Fibroblast of skin of left quadriceps (primary cell): ENCODE measurements at places on chromosomes 11 and 22.

GRCh38 chr11:119637481-119637880 lies 91.5 kb downstream of the NECTIN1 start:
- DNase-seq: no peak

DNA sequence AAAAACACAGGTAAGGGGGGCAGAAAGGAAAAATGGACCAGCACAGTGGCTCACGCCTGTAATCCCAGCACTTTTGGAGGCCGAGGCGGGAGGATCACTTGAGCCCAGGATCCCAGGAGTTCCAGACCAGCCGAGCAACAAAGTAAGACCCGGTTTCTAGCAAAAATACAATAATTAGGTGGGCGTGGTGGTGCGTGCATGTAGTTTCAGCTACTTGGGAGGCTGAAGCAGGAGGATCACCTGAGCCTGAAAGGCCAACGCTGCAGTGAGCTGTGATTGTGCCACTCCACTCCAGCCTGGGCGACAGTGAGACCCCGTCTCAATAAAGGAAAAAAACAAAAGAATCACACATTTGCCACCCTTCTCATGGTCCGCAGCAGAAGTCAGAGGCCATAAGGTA lies 519.4 kb downstream of the BRD1 start:
- DNase-seq: no peak

DNA sequence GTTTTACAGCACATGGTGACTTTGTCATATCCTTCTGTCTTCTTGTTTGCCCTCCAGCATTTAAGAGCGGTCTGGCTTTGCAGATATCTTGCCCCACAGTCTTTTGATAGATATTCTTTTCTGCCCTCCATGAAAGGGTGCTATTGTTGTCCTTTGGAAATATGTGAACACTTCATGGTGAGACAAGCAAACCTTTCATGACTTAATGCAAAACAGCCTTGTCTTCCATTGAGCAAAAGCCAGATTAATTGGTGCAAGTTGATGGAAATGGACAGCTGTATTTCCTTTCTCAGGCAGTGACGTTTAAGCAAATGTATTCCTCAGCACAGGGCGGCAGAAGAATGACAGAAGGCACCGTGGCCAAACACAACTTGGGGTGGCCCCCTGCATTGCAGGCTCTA lies 4.4 kb downstream of the DCPS start:
- no peak for DNase-seq

DNA sequence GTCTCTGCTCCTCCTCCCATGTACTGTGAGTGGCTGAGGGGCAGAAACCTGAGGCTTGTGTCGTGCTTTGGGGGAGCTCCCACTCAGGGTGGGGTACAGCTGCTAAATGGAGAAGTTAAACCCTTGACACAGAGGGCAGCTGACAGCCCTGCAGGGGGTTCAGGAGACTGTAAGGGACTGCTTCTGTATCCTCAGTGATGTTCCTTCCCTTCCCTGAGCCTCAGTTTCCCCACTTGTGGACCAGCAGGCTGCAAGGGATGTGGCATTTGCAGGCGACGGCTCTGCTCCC lies 15.6 kb downstream of the SYNGR1 start:
- no peak for DNase-seq

- DNase-seq: no peak
These were observed 301.6 kb downstream of the TBC1D22A start for GRCh38 chr22:47064016-47064415.

- no peak for DNase-seq
These were observed 127.3 kb upstream of the TOP3B start for GRCh38 chr22:22109693-22110466.

GRCh38 chr11:44729713-44730112 lies 3.0 kb downstream of the TSPAN18 start:
- DNase-seq: no peak

- no peak for DNase-seq
These were observed 1006.4 kb downstream of the BRD1 start for GRCh38 chr22:48821346-48821690.
